GM23338 (cell line): ENCODE measurements at places on chromosomes 1 and 21. TPM values are rescaled to one million over a fixed set of nuclear protein-coding genes. Genes with fewer than 3 reads are reported as not detected.
A peak's percentile ranks its signal among the peaks of the same experiment; 100 is the strongest.

- no peak for DNase-seq
Measured at GRCh38 chr1:167416506-167416905, 101.8 kb downstream of the CD247 start.

- DNase-seq: no peak
Measured at GRCh38 chr1:76379506-76379905, 305.0 kb downstream of the ST6GALNAC3 start.

CTSS gene
- total RNA-seq: not detected in 2 replicates

DNA sequence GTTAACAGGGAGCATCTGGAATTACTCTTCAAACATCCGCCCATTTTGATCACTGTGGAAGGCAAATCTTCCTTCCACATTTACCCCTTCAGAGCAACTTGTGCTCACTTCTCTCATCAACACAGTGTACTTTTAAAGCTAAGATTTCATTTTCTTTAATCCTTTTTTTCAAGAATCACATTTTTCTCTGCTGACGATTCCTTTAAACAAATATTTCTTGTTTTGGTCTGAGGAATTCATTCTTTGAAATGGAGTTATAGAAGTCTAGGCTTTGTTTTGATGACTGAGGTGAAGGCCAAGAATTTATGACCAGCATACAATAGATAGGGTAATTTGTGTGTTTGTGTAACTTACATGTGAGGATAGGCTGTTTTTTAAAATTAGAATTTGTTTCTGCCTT lies 25.6 kb downstream of the LRRC42 start:
- DNase-seq: no peak

DNA sequence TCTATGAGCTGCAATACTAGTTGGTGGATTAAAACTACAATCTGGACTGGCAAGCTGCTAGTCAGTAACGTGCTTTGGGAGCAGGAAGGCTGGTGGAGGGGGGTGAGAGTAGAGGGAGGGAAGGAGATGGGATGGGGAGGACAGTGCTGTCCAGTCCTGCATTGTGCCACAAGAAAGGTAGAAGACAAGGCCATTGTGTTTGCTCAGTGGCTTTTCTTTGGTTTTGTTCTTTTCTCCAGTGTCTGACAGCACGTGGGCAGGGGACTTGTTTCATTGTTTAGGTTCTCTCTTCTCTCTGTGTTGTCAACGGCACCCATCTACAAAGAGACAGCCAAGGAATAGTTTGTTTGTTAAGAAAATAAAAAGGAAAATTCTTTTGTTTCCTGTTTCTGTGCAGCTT lies 362.8 kb upstream of the PLXNA2 start:
- DNase-seq: no peak

IL6R gene
- 3.2 and 13.8 TPM in 2 replicates for total RNA-seq

TOE1 gene
- total RNA-seq: 18.4 and 22.4 TPM in 2 replicates

- DNase-seq: no peak
Measured at GRCh38 chr1:116448785-116449385, 75.8 kb downstream of the ATP1A1 start.

CD52 gene
- not detected in 2 replicates for total RNA-seq

ETV3 gene
- total RNA-seq: 11.9 and 19.6 TPM in 2 replicates

GRCh38 chr1:147913362-147913942 lies 10.9 kb downstream of the GJA8 start:
- no peak for DNase-seq

OR2G6 gene
- not detected in 2 replicates for total RNA-seq

PRAMEF8 gene
- not detected in 2 replicates for total RNA-seq

SPRR2E gene
- total RNA-seq: not detected in 2 replicates

- no peak for DNase-seq
Measured at GRCh38 chr1:9069326-9070100, at the start of gene SLC2A5. SLC2A5 (minus strand) TSS chr1:9069635; CDS start chr1:9069536, 99 bp downstream.

DNA sequence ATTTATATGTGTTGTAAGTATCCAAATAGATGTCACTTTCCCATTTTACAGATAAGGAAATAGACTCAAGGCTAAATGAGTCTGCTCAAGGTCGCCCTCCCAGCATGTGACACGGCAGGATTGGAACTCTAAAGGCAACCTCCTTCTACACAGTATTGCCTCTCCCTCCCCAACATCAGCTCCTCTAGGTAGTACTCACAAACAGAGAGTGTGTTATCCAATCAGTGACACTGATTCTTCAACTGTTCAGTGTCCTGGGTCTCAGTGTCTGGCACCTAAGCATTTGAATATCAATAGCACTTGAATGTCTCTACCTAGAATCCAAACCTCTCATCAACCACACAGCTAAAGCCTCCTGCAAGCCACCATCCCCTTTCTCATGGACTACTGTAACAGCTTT lies 87.1 kb downstream of the DAB1 start:
- peak; percentile 15 for DNase-seq

- DNase-seq: no peak
Measured at GRCh38 chr1:59014827-59015226, 231.0 kb upstream of the JUN start.

DNA sequence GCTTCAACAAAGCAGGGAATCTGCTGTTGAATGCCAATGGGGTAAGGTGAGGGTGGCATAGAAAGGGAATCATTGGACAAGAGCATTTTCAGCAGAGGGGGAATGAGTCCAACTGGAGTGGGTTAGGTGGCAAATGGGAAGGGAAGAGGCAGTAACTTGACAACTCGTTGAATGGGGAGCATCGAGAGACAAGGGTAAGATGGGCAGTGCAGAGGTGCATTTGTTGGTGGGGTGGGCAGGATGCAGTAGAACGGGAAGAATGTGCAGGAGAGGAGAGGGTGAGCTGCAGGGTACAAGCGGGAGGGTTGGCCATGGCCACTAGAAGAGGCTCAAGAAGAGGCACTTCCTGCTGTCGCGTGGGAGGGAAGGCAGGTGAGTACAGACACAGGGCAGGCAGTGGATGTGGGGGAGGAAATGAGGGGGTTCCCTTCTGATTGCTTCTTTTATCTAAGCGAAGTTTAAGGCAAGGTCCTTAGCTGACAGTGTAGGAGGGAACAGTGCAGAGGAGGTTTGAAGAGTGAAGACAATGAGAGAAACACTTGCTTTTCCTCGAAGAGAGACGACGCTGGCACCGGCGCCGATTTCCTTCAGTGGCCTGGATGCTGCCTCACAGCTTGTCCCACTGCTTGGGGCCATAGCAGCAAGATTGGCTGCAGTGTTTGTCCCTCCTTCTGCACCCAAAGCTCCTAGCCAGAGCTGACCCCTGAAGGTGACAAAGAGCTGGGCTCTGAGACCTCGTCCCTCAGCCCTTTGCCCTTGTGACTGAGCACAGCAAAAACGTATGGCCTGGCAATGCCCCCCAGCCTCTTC lies 3.2 kb upstream of the IKBKE start:
- no peak for DNase-seq

DNA sequence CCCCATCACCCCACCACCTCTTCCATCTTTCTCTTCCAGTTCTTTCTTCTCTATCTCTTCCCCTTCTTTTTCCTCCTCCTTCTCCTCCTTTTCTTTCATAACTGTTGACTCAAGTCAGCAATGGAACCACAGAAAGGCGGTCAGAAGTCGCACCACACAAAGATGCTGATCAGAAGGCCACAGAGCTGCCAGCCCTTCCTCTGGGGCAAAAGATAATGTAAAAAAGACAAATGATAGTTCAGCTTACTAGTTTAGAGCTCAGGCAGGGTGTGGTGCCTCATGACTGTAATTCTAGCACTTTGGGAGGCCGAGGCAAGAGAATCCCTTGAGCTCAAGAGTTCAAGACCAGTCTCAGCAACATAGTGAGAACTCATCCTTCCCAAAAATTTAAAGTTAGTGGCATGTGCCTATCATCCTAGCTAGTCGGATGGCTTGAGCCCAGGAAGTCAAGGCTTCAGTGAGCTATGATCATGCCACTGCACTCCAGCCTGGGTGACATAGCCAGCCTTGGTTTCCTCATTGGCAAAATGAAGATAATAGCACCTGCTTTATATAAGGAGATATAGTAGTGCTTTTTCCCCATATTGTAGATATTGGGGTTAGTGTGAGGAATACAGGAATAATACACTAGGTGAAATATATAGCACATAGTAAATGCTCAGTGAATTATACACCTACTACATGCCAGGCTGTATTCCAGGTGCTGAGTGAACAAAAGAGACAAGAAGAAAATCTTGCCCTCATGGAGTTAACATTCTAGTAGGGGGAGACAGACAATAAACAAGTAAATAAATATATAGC lies 12.5 kb upstream of the IGSF3 start:
- DNase-seq: no peak

SLAMF9 gene
- not detected in 2 replicates for total RNA-seq

PSMB2 gene
- total RNA-seq: 68.2 and 72.2 TPM in 2 replicates

CD34 gene
- 0.07 and 0.23 TPM in 2 replicates for total RNA-seq

- DNase-seq: no peak
Measured at GRCh38 chr1:64234714-64235113, 31.3 kb downstream of the UBE2U start.

GRCh38 chr1:207565546-207566468 lies 69.8 kb downstream of the CR1 start:
- peak; percentile 57 for DNase-seq

DNA sequence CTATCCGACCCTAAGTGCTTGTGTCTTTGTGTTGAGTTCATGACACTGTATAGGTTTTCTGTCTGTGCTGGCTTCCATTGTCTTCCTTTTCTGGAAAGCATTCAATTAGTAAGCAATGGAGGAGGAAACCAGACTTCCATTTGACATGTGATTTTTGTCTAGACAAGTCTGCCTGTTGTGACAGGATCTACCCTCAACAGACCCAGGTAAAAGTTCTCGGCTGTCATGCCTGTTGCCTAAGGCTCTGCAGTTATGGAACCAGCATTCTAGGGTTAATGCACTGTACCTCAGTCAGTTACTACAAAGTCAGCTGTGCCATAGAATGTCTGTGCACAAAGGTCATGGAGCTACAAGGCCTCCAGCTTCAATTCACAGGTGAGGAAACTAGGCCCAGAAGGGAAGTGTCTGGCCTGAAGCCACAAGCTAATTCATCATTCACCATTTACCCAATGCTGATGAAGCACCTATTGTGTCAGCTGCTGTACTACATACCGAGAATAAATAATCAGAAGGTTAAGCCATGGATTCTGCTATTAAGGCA lies 72.3 kb downstream of the PLPP3 start:
- no peak for DNase-seq

NMNAT2 gene
- total RNA-seq: 8.5 and 10.0 TPM in 2 replicates

NCAM2 gene
- total RNA-seq: 0.83 and 1.2 TPM in 2 replicates

DNA sequence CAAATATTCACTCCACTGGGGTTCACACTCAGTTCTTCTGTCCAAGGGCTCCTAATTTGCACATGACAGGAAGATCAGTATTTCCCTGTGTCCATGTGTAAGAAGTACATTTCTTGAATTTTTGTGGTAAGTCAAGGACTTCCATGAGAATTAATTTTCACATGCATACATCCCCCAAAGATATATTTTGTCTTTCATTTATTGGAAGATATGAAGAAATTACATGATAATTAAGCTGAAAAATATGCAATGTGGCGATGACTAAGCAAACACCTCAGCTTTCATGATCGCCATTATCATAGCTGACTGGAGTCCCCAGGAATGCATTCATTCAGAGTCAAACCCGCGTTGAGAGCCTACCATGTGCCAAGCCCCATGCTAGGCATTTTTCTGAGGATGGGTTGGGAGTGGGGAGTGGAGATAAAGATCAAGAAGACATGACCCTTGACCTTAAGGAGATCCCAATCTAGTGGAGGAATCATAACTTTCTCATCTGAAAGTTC lies 104.6 kb upstream of the F3 start:
- DNase-seq: no peak

DNA sequence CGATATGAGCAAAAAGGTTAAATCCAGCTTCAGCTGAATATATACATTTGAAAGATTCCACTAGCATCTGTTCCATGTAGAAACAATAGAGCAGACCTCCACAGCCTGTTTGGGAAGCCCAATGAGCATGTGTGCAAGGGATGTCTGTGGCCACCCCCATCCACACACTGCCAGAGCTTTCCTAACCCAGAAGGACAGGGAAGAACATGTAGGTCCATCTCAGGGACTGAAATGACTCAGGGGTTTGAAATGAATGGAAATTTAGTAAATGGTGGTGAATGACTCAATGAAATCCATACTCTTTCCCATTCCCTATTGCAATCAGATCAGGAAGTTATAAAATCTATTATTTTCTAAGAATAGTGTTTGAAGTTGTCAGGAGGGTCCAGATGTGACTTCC lies 397.2 kb downstream of the DUSP10 start:
- no peak for DNase-seq

DNA sequence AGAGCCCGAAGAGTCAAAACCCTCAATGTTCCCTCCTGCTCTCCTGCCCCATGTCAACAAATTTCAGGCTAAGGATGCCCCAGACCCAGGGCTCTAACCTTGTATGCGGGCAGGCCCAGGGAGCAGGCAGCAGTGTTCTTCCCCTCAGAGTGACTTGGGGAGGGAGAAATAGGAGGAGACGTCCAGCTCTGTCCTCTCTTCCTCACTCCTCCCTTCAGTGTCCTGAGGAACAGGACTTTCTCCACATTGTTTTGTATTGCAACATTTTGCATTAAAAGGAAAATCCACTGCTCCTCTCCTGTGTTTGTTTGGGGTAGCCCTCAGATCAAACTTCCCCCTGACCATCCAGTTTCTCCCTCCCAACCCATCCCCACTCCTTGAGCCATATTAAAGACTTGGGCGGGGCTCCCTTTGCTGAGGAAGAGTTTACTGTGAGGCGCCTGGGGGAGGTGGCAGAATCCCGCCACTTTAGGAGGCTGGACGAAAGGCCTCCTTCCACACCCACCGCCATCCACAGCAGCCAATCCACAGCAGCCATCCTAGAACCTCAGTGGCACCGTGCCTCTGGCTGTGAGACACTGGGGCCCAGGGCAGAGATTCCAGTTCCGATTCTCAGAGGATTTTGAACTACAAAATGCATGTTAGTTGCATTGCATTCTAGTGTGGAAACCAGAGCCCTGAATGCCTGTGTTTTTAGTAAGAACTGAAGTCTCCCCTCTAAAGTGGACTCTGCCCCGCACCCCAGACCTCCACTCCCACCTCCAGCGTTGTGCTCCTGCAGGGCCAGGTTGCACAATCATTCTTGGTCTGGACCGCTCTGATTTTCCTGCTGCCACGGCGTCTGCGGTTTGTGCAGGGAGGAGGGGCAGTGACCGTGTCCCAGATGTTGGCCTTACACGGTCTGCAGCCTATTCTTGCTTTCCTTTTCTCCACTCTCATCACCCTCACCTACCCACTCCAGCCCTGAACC lies 3.0 kb downstream of the OLFML3 start:
- no peak for DNase-seq

GRCh38 chr1:217437376-217437775 lies 193.5 kb downstream of the GPATCH2 start:
- peak; percentile 19 for DNase-seq

DNA sequence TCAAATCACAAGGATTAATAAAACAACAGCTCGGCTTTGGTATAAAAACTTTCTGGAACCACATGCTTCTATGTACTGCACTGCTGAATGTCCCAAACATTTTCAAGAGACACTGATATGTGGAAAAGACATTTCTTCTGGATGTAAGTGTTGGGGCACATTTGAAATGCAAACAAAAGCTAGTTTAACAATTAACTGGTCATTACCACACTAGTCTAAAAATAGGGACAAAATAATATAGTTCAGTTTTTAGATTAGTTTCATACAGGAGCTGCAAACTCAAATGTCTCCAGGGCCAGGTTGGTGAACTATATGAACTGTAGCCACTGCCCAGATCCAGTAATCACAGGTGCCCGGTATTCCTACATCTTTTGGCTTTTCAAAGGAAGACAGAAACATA lies 3.2 kb downstream of the IL23R start:
- no peak for DNase-seq
